ENCODE measurements at places on chromosomes 16 and 17.
A peak's percentile ranks its signal among the peaks of the same experiment; 100 is the strongest.

GRCh38 chr17:55325406-55325805, 60.6 kb downstream of the HLF start:
- no peak for DNase-seq

DNA sequence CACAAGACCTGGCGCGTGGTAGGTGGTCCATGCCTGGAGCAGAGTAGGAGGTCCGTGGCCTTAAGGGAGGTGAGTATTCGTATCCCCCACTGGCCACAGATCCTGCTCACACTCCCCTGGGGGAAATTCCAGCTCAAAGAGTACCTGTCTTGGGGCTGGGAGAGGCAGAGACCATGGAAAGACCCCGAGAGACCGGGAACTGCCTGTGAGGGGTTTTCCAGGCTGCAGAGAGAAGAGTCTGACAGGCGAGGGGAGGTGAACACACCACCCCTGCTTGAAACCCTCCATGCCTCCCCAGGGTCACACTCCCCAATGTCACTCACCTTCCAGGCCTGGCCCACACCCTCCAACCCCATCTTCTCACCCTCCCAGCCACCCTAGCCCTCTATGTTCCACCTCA, 12.6 kb upstream of the SNN start:
- no peak for DNase-seq

GRCh38 chr16:48152226-48152625, 3.6 kb downstream of the ABCC12 start:
- DNase-seq, result no peak

DNA sequence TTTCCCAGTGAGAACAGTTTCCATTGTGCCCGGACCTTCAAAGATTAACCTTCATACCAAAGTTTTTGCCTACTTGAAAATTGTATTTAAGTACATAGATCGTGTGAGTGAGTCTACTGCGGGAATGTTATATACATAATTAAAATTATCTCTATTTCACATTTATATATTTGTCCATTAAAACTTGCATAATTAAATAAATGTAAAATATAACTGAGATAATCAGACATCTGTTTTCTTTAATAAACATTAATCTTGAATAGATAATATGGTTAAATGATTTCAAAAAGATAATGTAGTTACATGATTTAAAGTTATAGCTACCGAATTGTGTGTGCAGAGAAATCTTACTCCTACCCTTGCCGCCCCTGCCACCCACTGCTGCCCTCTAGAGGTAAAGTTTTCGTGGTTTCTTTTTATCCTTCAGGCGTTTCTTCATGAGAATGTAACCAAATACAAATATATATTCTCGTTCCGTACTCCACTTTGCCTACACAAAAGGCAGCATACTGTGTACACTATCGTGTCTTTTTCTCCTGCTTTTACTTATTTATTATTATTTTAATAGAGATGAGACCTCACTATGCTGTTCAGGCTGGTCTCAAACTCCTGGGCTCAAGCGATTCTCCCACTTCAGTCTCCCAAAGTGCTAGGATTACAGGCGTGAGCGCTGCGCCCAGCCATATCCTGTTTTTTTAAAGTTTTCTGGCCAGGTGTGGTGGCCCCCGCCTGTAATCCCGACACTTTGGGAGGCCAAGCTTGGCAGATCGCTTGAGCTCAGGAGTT, 35.6 kb downstream of the RPA1 start:
- peak; percentile 16 for DNase-seq

DNA sequence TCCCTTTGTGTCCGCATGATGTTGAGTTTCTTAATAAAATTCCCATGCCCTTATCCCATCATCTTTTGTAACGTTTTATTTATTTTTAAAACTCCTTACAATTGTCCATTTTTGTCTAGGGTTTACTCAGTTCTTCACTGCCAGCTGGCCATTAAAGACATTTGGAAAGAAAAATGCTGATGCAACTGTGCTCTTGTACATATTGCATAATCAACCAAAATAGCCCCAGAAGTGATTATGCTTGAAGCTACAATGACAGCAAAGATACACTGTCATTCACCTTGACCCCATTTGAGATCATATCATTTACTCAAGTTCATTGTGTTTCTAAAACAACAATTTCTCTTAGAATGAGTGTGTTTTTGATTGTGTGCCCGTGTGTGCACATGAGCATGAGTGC, 1074.6 kb upstream of the RBFOX1 start:
- no peak for DNase-seq

DNA sequence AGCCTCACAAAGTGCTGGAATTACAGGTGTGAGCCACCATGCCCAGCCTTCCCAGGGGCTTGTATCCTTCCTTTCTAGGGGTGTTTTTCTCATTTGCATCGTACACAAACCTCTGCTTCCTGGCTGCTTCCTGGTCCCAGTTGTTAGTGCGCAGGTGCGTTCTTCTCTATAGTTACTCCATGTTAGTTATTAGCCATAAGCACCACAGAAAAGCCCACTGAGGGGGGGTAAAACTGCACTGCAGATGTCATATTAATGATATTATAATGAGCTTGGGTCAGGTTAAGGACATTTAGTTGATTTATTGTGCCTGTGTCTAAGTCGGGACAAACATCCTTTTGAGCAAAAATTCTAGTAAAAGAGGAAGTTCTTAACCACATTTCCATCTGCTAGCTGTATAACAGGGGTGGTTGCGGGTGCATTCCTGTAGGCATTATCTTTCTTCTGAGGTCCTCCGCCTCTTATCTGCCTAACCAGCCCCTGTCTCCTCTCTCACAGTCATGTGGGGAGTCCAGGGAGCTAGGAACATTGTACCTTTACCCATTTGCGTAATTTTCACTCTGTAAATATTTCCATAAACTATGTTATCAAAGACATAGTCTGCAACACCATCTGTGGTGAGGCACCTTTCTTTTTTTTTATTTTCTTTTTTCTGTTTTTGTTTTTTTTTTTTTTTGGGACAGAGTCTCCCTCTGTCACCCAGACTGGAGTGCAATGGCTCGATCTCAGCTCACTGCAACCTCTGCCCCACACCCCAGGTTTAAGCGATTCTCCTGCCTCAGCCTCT, 23.6 kb upstream of the ATF7IP2 start:
- no peak for DNase-seq

DNA sequence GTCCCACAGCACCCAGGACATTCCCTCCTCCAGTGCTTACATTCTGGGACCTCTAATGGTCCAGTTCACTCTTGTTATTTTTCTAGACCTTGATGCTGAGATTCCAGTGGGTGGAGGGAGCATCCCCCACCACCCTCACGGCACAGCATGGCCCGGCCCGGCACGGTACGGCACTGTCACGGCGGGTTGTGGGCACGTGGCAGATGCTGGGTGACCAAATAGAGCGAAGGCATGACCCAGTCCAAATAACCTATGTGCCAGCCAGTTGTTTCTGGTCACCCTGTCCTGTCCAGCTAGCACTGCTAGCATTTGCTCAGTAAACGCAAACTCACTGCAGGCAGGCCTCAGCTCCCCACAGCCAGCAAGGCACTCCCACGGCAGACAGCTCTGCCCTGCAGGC, 204.7 kb downstream of the ENGASE start:
- no peak for DNase-seq

DNA sequence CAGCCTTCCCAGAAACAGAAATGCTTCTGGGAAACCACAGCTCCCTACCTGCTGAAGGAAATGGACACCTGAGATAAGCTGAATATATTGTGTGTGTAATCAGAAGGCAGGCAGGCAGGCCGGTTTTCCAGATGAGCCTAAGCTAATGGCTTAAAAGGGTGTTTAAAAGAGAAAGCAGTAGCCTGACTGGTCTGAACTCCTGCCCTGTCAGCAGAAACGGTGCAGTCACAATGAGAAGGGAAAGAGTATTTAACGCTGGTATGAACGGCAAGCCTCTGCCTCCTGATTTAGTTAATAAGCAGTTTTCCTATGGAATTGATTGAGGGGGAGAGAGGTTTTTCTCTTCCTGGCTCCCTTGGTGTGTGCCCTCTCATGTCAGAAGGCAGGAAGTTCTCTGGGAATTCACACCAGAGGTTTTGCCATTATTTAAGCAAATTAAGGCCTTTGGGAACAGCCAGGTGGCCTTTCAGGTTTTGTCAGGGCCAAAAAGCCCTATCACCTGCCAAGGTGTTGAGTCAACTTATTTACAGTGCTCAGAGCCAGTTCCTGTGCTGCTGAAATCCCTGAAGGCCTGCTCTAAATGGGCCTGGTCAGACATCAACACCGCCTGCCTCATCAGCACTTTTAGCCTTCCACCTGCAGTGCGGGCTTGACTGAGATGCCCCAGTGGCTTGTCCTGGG, 41.6 kb downstream of the CDH1 start:
- no peak for DNase-seq

- no peak for DNase-seq
Observed at GRCh38 chr17:78953356-78954350, 26.1 kb downstream of the LGALS3BP start.

GRCh38 chr17:69820876-69821473, 254.1 kb upstream of the KCNJ16 start:
- DNase-seq, result no peak

DNA sequence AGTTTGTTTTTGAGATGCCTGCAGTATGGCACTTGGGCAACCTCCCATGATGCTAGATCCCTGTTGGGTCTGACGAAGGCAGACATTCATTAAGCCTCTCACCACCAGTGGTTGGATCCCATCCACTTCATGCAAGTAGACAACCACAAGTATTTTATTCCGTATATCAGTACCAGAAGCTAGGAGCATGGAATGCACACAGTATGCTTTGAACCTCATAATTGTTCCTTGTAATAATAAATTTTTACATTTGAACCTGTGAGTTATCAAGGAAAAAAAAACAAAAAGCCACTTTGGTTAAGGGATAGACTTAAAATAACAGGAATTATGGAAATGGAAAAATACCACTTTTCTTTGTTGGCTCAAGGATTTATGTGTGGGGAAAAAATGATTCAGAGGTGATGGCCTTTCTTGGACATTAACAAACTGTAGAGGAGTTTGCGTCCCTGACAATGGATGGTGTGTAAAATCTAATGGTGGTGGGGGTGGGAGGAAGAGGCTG, 107.1 kb upstream of the KCNJ16 start:
- no peak for DNase-seq

DNA sequence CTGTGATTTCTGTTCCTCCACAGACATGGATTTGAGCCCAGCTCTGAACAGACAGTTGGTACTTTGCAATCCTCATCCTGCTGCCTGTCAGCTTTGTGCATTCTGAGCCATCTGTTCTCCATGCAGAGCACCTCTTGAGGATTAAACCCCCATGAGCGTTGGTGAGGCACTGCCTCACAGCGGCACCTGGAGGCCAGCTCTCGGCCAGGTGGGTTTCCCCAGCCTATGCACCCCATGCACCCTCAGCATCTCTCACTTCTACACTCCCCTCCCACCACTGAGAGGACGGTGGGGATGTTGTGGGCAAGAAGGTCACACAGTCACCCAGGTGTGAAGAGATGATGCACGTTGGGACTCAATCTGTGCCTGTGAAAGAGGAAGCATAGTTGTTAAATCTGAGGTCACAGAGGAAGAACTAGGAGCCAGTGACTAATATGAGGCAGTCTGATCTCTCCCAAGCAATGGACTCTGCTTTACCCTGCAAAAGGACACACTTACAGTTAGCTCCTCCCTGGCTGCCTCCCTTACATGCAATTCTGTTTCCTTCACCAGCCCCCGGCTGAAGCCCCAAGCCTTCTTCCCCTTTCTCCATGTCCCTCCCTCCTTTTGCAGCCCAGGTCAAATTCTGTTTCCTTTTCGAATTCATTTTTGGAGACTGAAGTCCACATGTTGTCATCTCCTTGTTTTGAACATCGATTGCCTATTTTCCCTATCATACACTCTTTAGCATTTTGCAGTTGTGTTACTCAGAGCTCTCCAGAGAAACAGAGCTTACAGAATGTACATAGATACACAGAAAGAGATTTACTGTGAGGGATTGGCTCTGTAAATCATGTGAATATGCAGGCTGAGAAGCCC, 58.5 kb downstream of the HS3ST3B1 start:
- DNase-seq, result no peak

DNA sequence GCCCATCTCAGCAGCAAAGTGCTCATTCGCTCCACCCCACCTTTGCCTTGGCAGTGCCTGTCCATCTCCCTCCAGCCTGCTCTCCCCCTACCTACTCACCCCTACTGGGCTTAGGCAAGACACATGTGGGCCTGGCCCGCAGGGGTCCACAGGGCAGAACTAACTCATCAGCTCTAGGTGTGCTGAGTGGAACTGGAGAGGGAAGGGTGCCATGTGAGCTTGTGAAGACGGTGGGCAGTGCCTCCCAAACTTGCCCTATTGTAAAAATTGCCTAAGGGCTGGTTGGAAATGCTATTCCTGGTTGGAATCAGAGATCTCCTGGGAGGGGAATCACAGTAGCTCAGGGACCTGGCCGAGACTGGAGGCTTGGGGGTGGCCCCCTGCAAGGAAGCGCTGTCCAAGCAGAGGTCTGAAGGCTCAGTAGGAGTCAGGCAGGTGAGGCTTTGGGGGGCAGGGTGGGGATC, 29.1 kb upstream of the TNS4 start:
- no peak for DNase-seq

DNA sequence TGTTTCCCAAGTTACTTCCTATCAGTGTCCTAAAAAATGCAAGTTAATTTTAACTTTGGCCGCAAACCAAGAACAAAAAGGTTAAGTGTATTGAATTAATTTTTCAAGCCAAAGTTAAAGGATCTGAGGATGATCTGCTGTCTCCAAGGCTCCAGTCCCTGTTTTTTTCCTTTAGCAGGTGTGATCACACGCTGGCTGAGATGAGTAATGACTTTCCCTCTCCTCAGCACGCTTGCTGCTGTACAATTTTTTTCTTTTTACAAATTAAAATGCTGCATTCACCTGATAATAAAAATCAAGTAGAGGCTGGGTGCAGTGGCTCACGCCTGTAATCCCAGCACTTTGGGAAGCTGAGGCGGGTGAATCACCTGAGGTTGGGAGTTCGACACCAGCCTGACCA, 3.9 kb upstream of the TNFSF12 start:
- DNase-seq, result no peak

- DNase-seq, result no peak
Observed at GRCh38 chr16:66844009-66844341, 239 bp upstream of the CA7 start.

- no peak for DNase-seq
Observed at GRCh38 chr17:73387746-73388577, 76.2 kb upstream of the CDC42EP4 start.

DNA sequence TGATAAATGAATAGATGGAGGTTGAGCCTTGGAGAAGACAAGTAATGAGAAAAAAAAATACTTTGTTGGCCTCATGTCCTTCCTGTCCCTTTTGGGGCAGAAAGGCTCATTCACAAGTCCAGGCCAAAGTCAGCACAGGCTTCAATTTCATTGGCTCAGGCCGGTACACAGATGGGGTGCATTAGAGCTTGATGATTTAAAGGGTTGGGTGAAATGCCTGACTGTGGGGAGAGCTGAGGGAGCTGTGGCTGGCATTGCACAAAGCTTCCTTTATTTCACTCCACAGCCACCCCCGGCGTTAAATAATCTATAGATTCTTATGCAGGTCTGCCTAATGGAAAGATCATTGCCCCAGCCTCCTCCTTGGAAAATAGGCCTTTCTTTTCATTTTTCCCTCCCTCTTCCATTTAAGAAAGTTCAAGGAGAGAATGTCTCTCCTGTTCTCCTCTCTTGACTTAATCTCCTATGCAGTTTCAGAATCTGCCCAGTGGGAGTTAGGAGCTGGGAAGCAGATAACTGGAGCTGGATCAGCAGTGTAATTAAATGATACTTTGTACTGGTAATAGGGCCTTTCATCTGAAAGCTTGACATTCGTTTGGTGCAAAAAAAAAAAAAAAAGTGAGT, 24.4 kb downstream of the YPEL2 start:
- no peak for DNase-seq

Data from activated CD4-positive, alpha-beta T cell treated with anti-CD3 and anti-CD28 coated beads for 1 hour (primary cell).